ENCODE measurements at places on chromosomes 5 and 9.

DNA sequence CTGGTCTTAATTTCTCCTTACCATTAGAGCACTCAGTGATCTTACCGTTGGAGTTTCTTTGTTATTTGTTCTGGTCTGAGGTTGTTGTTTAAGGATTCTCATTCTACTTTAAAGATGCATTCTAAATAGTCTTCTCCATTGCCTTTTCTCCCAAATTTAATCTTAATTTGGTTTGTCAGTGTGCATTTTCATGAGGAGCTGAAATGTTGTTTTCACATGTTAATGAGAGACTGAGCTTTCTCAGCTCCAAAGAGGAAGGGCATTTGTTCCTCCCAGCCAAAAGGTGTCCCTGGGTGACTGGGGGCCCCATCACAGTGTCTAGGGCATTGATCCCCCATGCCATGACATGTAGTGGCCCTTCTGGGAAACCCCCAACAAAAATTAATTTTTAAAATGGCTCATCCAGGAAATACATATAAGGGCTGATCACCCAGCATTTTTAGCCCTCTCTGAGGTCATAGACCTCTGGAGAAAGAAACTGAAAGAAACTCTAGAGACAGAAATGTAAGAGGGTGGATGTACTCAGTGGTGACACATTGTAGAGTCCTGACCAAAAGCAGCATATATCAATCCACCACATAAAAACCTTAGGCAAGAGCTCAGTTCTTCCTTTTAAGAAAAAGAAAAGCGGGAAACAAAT is 240.4 kb upstream of the RAI14 start:
- DNase-seq, result no peak

DNA sequence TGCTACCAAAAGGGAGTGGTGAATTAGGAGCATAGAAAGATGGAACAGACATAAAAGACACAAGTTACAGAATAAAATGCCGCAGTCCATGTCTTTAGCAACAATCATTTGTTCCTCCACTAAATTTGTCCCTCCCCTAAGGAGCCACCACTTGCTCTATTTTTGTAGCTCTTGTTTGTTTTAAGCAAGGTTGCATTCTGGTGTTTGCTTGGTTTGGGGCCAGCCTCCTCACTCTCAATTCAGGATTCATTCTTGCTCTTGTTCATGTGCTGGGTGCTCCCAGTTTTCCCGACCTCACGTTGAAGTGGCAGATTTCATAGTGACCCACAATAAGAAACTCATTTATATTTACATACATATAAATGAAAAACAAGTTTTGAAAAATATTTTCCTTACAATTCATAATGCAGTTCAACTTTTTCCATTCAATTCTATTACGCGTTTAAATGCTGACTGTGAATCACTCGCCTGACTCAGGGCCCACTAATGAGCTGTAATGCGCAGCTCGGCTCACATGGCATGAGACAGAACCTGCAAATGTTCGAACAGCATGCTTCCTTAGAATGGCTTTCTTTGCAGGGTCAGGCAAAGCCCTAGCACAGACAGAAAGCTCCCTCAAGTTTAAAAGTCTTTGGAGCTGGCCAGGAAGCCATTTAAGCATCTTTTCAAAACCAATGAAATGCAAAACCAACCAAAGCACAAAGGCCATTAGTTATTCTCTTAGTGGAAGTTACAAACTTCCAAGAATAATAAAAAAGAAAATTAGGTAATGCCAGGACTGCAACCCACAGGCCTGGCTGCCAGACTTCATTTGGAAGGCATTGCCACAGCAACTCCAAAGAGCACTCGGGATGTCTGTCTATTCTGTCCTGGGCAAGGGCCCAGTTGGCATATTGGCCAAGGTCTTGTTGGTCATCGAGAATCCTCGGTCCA is 41.7 kb downstream of the RETREG1 start:
- no peak for DNase-seq

- DNase-seq, result peak; percentile 43
Measured at GRCh38 chr5:134595458-134595838, 37.2 kb downstream of the SAR1B start.

GRCh38 chr9:79490657-79491248 is 81.0 kb upstream of the TLE4 start:
- no peak for DNase-seq

DNA sequence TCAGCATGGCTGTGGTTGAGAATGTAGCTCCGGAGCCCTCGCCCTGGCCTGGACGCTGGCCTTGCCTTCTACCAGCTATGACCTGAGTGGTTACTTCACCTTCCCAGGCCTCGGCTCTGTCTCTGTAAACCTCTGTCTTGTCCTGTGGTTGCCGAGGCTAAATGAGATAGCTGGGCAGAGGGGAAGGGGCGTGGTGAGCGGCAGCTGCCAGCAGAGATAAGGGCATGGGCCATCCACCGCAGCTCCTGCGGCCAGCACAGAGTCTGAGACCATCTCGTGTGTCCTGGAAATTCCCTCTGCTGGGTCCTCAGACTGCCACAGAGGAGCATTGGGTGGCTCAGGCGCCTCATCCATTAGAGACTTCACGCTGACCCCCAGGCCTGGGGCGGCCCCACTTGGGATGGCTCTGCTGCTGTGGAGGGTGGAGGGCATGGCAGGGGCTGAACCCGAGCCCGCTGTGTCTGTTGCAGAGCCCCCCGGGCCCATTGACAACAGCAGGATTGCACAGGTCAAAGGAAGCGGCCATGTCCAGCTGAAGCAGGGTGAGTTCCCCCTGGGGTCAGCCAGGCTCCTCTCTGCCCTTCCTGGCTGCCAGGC is 43.9 kb downstream of the USP20 start:
- no peak for DNase-seq

GRCh38 chr9:133968966-133969617 is 23.0 kb downstream of the VAV2 start:
- DNase-seq, result no peak

DNA sequence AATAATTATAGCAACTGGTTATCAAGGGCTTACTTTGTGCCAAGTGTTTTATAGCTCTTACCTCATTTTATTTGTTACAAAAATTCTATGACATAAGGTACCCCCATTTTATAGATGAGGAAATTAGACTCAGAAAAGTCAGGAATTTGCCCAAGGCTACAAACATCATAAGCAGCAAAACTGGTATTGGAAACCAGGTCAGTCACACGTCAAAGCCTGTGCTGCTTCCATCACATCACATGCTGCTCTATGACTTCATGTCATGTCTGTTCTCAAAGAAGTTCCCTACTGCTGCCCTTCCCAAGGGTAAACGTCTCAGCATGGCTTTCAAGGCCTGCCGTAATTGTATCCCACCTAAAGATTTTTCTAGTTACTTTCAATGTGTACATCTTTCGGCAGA is 6.9 kb upstream of the KIF2A start:
- DNase-seq, result no peak

GRCh38 chr5:176900780-176901204 is 1.6 kb upstream of the HK3 start:
- no peak for DNase-seq

DNA sequence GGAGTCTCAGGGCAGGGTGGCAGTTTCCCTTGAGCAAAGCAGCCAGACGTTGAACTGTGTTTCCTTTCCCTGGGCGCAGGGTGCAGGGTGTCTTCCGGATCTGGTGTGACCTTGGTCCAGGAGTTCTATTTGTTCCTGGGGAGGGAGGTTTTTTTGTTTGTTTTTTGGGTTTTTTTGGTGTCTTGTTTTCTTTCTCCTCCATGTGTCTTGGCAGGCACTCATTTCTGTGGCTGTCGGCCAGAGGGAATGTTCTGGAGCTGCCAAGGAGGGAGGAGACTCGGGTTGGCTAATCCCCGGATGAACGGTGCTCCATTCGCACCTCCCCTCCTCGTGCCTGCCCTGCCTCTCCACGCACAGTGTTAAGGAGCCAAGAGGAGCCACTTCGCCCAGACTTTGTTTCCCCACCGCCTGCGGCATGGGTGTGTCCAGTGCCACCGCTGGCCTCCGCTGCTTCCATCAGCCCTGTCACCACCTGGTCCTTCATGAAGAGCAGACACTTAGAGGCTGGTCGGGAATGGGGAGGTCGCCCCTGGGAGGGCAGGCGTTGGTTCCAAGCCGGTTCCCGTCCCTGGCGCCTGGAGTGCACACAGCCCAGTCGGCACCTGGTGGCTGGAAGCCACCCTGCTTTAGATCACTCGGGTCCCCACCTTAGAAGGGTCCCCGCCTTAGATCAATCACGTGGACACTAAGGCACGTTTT is 3.5 kb upstream of the PHYHD1 start:
- DNase-seq, result no peak

DNA sequence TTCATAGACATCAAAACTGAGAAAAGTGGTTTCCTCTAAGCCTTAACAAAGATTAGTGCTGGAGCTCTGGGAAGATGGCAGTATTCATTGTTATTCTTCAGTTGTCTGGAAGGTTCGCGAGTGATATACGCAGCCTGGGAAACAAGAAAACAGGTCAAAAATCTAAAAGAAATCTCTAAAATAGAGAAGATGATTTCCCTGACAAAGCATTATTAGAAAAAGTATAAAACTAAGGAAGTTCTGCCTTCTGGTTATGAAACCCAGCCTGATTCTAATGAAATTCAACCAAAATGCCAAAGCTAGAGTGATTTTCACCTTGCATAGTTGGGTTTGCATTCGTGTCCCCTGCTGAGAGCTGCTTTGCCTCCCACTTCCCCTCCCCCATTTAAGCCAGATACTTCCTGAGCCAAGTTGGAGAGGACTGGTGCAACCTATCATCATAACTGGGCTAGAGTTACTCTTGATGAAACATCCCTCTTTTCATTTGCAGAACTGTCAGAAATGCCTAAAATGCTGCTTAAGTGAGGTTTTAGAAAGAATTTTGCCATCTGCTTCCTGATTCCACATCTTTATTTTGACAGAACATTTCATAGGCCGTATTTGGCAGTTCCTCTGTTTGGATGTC is 48.4 kb downstream of the NDFIP1 start:
- no peak for DNase-seq

DNA sequence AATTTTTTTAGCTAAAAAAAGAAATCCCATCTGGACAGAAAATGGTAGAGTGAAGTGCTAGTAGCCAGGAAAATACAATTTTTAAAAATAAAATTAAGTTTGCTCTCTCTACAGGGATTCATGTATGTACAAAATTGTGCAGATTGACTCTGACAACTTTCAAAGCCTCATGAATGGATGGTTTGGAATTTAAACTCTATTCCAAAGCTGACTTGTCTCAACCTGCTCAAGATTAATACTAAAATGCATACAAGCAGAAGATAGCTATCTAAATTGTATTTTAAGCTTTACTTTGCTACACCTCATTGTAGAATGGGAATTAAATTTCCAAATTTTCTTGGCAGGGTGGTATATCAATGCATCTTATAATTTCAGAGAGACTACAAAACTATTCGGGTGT is 257.6 kb downstream of the RFX3 start:
- DNase-seq, result no peak

GRCh38 chr9:133163504-133164172 is at the start of gene GBGT1:
TSS of gene GBGT1 (minus strand) at chr9:133163914. CDS start at chr9:133162412, 1,502 bp downstream.
- DNase-seq, result peak; percentile 65

DNA sequence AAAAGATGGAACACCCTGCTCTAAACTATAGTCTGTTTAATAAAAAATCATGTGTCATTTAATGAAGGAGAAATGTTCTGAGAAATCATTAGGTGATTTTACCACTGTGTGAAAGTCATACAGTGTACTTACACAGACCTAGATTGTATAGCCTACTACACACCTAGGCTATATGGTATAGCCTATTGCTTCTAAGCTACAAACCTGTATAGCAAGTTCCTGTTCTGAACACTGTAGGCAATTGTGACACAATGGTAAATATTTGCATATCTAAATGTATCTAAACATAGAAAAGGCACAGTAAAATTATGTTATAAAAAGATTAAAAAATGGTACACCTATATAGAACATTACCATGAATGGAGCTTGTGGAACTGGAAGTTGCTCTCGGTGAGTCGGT is 40.6 kb downstream of the EFNA5 start:
- DNase-seq, result no peak

GRCh38 chr5:69364414-69364813 is 4.9 kb downstream of the AK6 start:
- DNase-seq, result peak; percentile 34

DNA sequence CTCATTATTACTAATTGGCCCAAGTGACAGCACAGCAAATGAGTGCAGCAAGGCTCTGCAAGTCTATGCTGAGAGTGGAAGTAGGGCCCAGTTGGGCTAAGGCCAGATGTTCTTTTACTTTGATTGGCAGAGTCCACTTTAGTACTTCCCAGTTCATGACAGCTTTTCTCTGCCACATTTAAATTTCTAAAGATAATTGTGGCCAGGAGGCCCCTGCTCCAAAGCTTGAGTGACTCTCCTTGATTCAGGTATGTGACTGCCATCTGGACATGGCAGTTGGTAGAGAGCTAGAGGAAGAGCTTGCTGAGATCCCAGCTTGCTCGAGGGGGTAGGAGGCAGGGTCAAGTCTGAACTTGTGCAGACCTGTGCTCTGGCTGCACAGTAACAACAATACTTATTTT is 154.1 kb downstream of the CARTPT start:
- DNase-seq, result no peak

DNA sequence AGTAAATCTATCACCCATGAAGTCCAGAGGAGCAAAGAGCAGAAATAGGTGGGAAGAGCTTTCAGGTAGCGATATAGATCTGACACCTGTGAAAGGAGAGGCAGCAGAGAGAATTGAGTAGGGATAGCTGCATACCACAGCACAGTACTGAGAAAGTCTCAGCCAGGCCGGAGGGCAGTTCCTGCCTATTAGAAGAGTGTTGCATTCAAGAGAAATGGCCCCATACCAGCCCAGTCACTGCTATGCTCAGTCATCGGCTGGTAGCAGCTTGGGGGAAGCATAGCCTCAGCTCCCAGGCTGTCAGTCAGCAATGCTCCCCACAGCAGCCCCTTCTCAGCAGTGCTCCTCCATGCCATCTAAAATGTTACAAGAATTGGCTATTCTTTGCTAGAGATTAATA is 285.1 kb upstream of the CDH6 start:
- peak; percentile 23 for DNase-seq

DNA sequence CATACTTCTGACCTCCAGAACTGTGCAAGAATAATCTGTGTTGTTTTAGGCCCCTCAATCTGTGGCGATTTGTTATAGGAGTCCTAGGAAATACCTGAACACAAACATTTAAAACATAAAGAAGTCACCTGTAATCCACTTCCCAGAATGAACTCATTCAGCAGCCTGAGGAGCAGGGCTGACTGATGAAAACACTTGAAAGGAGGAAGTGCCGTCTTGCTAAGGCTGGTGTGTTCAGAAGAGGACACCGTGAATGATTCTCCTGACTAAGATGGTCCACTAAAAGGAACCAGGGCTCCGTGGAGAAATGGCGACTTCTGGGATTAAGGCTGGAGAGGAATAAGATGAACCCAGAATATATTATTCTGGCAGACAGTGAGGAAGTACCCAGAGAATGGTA is 18.7 kb upstream of the MARCHF6 start:
- DNase-seq, result no peak

DNA sequence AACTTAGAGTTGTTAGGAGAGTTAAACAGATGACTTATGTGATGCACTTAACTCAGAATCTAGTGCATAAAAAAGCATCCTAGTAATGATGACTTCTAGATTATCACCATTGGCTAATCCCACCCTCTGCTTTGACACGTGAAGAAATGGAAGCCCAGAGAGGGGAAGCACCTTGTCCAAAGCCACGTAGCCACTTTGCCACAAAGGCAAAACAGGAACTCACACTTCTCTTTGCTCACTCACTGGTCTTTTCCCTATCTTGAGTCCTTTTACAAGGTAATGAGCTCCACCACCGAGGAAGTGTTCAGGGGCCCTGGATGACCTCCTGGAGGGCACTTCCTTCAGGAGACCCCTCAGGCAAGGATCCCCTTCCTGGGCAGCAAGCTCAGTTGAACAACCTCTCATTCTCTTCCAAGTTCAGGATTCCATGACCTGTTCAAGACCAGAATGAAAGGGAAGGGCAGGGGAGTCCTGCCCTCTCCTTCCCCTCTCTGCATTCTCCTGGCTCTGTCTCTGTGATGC is 89.7 kb downstream of the HRH2 start:
- DNase-seq, result no peak

All from RPMI8226 (cell line).